ENCODE measurements at places on chromosomes 2 and 18.

GRCh38 chr2:118351796-118352195, 263.5 kb downstream of the INSIG2 start:
- no peak for DNase-seq

DNA sequence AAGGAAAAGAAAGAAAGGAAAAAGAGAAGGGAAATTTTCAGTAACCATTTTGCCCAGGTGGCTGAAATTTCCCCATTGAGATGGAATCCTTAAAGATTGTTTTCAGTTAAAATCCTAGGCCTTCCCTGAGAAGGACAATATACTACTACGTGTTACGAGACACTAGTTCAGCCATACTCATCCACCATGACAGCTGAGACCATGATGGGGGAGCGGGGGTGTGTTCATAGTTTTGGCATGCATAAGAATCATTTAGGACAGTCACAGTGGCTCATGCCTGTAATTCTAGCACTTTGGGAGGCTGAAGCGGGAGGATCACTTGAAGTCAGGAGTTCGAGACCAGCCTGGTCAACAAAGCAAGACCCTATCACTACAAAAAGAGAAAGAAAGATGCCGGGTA, 28.0 kb downstream of the PLA2R1 start:
- no peak for DNase-seq

DNA sequence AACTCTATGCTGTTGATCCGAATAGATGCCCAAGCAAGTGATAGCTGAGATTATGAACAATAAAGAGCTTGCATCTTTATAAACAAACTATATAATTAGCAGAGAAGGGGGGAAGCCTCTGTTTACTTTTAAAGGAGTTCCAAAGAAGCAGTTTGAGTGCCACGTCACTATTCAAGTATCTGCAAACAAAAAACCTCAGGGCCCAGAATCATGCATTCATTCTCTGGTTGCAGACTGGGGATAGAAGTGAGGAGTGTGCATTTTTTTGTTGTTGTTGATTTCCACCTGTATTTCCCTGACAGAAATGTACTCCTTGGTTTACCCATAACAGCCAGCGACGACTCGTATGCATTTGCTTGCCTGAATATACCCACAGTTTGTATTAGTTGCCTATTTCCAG, 264.3 kb downstream of the PTGR3 start:
- DNase-seq = no peak

DNA sequence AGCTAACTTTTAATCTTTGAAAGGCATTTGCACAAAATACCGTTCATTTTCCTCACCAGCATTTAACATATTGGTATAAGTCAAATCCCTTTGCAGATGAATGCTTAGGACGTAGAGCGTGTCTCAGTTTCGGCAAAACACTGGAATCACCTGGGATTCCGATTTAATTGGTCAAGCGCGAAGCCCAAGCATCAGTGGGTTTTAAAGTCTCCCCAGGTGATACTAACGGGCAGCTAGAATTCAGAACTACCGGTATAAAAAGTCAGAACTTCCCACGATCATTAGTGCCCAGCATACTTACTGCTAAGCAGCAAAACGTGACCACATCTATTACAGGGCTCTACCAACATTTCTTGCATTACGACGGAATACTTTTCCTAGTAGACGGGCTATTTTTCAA, 24.6 kb downstream of the ALPK2 start:
- DNase-seq = no peak

DNA sequence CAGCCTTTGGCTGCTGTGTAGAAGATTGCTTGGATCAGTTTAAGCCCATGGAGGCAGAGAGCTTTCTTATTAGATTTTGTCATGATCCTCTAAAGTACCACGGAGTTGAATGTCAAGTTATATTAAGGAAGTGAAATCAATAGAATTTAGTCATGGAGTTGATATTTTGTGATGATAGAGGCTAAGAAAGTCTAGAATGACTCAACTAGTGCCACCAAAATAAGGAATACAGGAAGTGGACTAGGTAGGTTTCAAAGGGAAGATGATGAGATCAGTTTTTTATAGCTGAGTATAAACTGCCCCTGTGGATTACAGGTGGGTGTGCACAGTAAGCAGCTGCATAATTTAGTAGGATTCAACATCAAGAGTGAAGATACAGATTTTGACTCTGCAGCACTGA, 25.2 kb downstream of the FBXO36 start:
- DNase-seq = no peak

- DNase-seq = no peak
These were observed 66.5 kb downstream of the EVA1A start for GRCh38 chr2:75494137-75494769.

DNA sequence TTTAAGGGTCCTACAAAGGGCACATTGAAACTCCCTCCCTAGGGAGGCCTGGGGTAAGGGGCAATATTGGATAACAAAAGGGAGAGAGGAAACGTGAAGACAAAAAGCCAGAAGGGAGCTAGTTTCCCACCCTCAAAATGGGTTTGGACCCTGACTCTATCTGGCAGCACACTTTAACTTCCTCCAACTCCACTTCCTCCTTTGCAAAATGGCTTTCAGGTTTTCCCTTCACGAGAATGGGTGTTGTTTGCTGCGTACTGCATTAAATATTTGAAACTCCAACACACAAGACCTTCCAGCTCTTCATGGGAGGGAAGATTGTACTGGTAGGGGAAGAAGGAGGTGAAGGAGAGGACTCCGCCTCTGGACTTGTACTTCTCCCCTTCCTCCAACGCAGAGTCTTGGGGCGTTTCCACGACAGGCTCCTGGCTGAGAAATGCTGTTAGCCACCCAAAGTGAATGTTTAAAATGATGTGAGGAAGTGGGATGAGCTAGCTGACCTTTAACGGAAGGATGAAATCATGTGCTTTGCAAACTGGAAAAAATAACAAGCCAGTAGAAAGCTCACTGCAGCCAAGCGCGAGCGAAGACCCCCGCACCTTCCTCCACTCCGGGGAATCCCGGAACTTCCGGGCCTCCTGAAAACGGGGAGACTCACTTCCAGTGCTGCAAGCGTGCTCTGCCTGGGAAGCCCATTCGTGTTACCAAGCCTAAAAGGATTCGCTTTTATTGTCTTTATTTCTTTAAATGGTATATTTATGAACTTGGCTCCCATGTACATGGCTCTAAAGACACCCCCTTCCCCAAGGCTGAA, 85.6 kb downstream of the VIT start:
- no peak for DNase-seq

GRCh38 chr18:47747260-47747795, 183.1 kb downstream of the SMAD2 start:
- DNase-seq = no peak

DNA sequence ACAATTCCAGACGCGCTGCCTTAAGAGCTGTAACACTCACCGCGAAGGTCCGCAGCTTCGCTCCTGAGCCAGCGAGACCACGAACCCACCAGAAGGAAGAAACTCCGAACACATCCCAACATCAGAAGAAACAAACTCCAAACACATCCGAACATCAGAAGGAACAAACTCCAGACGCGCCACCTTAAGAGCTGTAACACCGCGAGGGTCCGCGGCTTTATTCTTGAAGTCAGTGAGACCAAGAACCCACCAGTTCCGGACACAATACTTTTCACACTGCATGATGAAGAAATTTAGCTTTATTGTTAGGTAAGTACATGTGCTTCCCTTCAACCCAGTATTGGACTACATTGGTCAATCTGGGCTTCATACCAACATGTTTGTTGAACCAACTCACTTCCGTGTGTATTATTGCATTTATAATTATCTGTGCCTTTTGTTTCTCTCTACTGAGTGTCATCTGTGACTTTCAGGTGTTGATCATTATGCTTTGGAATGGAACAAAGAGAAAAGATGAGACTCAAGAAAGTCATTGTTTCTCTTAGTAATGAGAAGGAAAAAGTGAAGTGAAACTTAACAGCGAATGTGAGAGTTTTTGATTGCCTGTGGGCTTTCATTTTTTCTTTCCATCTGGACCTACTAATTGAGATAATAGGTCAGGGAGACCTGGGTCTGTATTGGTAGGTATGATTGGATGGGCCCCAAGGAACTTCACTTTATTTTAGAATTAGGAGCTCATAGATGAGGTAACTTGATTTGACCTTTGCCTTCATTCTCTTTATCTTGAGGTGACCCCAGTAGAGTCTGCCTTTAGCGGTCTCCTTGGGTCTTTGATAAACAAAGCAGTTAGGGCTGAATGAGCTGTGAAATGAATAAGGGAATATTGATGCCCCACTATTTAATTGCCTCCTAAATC, 76.1 kb upstream of the CAVIN2 start:
- DNase-seq = no peak

DNA sequence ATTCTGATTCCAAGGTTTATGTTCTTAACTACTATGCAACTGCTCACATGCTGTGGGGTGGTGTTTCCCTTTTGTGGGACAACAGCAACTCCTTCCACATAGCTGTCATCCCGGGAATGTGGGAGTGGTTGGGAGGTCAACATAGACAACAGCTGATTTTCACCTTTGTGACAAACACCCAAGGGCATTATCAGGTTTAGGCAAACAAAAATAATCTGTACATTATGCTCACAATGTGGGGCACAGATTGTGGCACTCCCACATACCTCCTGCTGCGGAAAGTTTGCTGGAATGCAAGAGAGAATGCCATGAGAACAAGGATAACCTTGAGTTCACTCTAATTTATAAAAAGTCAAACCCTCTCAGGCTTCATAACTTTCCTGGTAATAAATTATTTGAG, 582.6 kb downstream of the CNTNAP5 start:
- DNase-seq = no peak

GRCh38 chr2:235573331-235574221, 79.7 kb downstream of the AGAP1 start:
- DNase-seq = no peak

GRCh38 chr2:182625814-182626213, 90.2 kb upstream of the DNAJC10 start:
- DNase-seq = no peak

DNA sequence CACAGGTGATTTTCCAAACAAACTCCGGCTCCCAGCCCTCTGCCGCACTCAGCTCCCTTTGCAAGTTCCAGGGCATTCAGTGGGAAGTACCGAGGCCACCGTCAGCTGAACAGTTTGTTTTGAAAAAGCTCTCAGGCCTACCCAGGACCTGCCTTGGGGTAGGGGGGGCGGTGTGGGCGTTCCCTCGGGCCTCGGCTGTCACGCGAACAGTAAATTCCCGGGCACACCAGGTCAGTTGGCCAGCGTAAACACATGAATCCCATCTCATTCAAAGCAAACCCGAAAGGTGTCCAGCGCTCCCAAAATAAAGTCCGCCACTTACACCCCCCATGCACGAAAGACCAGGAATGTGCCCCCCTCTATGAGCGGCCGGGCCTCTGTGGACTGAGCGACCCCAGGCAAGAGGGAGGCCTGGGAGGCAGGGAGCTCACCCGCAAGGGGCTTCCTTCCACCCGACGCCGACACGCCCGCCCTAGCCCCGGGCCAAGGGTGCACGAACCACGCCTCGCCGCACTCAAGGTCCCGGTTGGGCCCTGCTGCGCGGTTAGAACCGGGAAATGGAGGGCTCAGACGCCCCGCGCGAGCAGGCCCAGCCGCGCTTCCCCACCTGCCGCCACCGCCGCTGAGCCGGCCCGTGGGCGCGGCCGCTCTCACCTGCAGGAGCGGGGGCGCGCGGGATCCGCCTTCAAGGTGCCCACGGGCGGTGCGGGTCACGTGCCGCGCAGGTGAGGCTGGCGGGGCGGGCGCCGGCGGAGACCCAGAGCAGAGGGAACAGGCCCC, at the start of gene WDSUB1:
TSS of gene WDSUB1 (minus strand) at position 775 of the 780 bp plus-strand sequence. CDS start 3,634 bp downstream, outside the sequence.
- DNase-seq = peak; percentile 76

- no peak for DNase-seq
These were observed 368.3 kb downstream of the RAD51AP2 start for GRCh38 chr2:17149945-17150344.

GRCh38 chr2:225334514-225334913, 65.0 kb upstream of the NYAP2 start:
- no peak for DNase-seq

- DNase-seq = no peak
These were observed 118.6 kb upstream of the SERPINE2 start for GRCh38 chr2:224157655-224158054.

DNA sequence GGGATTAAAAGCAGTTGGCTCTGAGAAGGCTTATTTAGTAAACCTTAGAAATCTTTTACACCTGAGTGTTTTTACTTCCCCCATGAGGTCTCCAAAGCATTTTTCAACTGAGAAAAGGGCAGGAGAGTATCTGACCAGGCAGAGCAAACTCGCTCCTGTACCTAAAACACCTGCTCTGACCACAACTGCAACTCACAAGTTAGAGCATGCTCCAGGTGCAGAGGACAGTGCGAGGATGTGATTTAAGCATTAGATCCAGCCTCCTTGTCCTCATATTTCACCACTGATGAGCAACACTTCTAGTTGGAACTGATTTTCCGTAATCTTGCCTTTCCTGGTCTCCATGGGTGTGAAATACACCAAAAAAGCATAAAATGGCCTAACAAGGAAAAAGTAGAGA, 34.5 kb upstream of the TBC1D8 start:
- DNase-seq = no peak

DNA sequence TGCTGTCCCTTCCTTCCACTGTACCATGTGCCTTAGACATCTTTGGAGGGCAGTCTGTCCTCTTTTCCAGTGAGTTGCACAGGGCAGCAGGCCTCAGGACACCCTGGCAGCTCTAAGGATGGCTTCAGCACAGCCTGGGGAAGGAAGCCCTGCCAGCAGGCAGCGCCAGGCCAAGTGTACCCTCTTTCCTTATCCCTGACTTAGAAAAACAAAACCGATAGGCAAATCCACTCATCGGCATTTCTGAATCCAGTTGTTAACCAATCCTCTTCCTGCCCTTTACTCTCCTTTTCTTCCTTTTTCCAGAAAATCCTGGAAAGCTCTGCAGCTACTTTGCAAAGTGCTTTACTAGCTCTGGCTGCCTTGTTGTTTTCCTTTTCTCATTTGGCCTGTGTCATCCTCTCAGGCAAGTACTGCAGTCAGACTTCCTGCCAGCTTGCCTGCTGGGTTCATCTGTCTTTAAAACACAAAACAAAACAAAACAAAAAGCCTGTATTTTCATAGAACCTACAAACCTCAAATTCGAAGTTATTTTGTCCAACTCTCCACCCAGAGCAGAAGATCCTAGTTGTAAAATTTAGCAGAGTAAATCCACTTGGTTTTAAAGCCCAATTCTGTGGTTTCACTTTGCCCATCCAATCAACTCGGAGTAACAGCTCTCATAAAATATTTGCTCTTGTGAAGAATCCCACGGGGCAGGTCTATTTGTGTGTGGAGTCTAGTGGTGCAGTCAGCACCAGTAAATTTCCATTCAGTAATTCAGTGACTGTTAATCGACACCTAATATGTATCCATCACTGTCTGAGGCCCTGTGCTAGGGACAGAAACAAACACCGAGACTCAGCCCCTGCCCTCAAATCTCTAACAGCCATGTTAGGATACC, 45.2 kb downstream of the PCBP1 start:
- DNase-seq = peak; percentile 47

DNA sequence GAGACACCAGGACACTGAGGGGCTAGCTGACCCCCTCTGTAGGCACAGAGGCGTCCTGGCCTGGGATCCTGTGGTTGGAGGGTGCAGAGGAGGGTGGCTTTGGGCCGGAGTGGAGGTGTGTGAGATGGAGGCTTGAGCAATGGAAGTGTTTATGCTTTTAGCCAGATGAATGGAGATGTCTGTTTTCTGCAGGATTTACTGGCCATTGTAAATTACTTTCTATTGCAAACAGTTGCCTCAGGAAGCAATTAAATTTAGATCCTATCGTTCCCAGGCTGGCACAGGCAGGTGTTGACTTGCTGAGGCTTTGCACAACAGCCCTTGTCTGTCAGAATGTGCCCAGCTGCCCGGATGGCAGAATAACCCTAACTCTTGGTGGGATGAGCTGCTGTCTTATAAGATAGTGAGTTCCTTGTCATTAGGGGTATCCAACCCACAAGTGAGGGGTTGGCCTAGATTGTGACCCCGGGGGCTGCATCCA, 1.8 kb upstream of the ARID5A start:
- peak; percentile 31 for DNase-seq
